ENCODE measurements at places on chromosomes 16 and 17.

- DNase-seq: no peak
Observed at GRCh38 chr17:69729944-69730343, 315.4 kb downstream of the MAP2K6 start.

- DNase-seq: no peak
Observed at GRCh38 chr17:67974598-67975066, 21.6 kb downstream of the C17orf58 start.

- DNase-seq: no peak
Observed at GRCh38 chr16:11726008-11726407, 16.6 kb downstream of the TXNDC11 start.

GRCh38 chr16:53756275-53756996 lies 52.5 kb downstream of the FTO start:
- DNase-seq: no peak

DNA sequence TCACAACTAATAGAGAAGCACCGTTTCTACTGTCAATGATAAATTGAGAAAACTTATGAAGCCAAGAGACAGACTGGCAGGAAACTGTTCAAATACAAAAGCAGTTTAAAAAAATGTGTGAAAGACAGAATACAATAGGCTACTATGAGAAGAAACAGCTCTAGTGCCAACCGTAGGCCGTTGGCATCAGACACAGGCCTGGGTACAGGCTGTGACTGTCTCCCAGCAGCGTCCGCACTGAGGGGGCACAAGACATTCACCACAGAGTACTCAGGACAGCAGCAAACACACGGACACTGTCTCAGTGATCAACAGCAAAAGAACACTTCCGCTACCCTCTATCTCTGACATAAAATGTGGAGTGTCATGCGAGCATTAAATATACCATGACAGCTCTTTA lies 7.8 kb upstream of the C1QBP start:
- no peak for DNase-seq
